ENCODE measurements at places on chromosomes 5 and 9.
A peak's percentile ranks its signal among the peaks of the same experiment; 100 is the strongest.

DNA sequence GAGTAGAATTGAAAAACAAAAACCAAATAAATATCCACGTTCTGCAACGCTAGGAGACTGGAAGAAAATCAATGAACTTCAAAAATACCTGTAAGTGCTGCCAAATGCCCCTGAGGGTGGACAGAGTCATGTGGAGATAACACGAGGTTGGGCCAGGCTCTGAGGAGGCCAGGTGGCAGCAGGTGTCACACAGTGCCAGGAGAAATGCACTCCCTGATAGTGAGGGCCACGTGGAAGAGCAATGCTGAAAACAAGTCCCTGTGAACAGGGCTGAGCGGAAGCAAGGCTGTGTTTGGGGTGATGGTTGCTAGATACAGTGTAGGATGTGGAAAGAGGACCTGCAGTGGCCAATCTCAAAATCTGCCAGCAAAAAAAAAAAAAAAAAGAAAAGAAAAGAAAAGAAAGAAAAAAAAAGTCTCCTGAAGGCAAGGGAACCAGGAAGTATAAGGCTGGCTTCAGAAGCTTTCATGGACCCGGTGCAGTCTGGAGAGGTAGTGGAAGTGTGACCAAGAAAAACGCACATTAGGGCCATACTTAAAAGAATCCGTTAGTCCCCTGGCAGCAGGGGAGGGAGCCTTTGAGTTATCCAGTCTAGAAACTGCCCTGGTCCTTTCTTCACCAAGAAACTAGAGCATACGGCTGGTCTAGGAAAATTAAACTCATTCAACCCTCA lies 16.8 kb downstream of the C1QTNF3 start:
- no peak for DNase-seq

DNA sequence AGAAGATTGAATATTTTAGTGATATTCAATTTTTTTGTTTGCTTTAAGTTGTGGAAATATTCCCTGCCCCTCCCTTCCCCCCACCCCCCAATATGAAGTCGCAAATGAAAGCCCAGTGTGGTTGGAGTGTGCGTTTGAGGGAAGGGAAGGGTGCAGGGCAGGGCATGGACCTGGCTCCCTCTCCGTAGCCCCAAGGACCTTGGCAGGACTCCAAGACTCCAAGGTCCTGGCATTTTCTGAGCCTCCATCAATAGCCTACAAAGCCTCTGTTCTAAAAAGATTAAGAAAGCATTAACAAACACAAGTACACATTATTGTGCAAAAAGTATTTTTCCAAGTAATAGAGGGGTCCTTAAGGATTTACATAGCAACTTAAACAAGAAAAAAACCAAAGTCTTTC lies 38.8 kb upstream of the PTPN3 start:
- no peak for DNase-seq

- no peak for DNase-seq
Measured at GRCh38 chr5:159419576-159419975, 89.3 kb upstream of the IL12B start.

- DNase-seq, result no peak
Measured at GRCh38 chr9:122444041-122444733, 33.5 kb downstream of the OR1J1 start.

DNA sequence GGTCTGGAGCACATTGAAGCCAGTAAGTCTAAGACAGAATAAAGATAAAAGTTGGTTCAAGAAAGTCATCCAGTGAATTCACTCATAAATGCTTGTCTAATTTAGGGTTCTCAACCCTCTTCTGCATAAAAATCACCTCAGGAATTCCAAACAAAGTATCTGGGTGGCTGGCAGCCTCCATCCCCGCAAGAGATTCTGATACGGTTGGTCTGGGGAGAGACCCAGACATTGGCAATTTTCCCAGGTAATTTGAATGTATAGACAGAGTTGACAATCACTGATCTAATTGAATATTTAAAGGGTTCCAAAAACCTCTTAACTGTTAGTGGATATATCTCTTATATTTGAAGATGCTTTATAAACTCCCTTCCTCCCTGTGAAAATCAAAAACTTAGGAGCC lies 14.9 kb downstream of the ADAMTSL1 start:
- no peak for DNase-seq

DNA sequence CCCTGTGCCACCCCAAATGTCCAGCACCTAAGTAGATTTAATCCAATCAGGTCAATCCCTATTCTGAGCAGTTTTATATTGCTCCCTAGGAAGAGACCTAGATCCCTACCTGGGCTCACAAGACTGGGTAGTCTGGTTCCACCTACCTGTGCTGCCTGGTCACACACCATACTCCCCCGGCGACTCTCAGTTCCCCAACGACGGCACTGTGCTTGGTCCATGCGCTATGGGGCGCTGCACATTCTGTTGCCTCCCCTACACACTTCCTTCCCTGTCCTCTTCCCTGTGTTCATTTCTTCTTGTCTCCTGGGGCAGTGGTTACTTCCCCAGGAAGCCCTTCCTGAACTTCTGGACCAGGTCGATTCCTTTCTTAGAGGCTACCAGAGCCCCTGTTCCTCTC lies 109.9 kb upstream of the IL12B start:
- no peak for DNase-seq

GRCh38 chr5:177476531-177477233 lies 3.2 kb upstream of the DBN1 start:
- no peak for DNase-seq

DNA sequence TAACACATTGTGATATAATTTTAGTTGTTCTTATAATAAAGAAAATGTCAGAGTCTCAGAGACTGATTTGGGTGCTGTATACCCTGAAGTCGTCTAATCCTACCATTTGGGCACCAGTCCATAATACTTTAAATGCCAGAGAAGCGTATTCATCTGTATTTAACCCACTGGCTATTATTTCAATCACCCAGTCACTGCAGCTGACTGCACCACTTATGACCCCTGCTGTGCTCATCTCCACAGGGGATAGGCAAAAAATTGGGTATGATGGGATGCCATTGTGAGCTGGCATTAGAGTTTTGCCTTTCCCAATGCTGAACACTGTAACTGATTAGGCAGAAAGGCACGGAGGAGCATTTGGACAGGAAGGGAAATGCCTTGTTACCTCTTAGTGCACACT lies 599.7 kb downstream of the CAAP1 start:
- no peak for DNase-seq

DNA sequence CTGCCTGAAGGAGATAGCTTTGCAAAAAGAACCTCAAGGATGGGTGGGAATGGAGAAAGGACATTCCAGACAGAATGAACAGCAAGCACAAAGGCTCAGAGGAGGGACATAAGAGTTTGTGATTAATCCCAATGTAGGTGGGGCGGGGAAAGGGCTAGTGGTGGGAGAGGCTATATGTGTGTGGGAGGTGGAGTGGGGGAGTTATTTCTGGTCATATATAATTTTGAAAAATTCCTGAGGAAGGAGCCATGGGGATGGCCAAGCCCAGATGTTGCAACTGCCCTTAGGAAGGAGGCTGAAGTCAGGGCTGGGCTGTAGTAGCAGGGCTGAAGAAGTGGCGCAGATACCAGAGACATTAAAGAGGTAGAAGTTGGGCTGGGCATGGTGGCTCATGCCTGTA lies 13.4 kb upstream of the CCL27 start:
- no peak for DNase-seq

GRCh38 chr9:120978987-120979386 lies 52.4 kb upstream of the TRAF1 start:
- DNase-seq, result no peak

- DNase-seq, result no peak
Measured at GRCh38 chr5:157059891-157060290, 975 bp upstream of the HAVCR1 start.

- DNase-seq, result peak; percentile 8
Measured at GRCh38 chr9:138044485-138045383, 167.2 kb downstream of the CACNA1B start.

DNA sequence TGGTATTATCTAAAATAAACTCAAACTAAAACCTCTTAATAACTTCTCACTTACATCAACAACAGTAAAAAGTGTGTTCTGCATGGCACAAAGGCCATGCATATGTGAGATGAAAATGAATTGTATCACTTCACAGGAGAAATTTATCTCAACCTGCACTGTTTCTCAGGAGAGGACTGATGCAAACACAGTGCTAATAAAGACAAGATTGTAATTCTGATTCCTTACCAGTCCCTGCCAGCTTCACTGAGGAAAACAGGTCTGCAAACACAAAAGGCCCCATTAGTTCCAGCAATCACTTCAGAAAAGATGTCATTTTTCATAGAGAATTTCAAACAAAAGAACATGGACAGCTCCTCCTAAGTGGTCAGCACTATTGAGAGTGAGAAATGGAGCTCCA lies 117.3 kb upstream of the PDE4D start:
- no peak for DNase-seq

DNA sequence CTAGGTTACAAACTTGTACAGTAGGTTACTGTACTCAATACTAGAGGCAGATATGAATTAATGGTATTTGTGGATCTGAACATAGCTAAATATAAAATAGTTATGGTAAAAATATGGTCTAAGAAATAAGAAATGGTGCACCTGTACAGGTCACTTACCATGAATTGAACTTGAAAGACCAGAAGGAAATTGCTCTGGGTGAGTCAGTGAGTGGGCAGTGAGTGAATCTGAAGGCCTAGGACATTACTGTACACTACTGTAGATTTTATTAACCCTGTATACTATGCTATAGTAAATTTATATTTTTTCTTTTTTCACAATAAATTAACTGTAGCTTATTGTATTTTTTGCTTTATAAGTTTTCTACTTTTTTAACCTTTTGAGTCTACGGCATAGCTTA lies 1020.4 kb downstream of the CDH18 start:
- DNase-seq, result no peak

DNA sequence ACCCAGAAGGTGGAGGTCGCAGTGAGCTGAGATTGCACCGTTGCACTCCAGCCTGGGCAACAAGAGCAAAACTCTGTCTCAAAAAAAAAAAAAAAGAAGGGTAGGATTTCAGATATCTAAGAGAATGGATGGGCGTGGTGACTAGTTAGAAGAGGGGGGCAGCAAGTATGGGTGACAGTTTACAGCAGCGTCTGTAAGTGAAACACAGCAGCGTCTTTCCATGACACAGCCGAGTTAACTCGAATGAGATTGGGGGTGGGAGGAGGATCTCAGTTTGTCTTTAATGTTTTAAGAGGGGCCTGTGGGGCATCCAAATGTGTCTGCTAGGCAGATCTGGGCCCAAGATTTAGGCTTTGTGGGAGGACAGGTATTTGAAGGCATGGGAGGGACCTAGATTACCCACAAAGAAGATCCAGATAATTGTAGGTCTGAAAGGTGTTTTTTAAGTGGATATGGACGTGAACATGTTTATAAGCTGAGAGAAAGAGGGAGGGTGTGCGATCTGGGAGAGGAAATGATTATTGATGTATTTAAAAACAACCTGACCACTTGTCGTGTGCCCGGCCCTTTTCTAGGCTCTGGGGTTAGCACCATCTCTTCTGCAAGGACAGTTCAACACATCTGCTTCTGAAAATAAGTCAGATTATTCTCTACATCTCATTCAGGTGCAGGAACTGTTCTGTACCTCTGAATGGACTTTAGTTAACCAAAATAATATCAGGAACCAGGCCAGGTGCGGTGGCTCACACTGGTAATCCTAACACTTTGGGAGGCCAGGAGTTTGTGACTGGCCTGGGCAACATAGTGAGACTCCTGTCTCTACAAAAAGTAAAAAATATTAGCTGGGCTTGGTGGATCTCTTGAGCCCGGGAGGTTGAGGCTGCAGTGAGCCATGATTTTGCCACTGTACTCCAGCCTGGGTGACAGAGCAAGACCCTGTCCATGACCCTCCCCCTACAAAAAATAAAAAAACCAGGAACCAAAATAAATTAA lies 2.5 kb downstream of the CEP78 start:
- no peak for DNase-seq

GRCh38 chr9:116599342-116599884 lies 87.7 kb upstream of the TRIM32 start:
- no peak for DNase-seq

DNA sequence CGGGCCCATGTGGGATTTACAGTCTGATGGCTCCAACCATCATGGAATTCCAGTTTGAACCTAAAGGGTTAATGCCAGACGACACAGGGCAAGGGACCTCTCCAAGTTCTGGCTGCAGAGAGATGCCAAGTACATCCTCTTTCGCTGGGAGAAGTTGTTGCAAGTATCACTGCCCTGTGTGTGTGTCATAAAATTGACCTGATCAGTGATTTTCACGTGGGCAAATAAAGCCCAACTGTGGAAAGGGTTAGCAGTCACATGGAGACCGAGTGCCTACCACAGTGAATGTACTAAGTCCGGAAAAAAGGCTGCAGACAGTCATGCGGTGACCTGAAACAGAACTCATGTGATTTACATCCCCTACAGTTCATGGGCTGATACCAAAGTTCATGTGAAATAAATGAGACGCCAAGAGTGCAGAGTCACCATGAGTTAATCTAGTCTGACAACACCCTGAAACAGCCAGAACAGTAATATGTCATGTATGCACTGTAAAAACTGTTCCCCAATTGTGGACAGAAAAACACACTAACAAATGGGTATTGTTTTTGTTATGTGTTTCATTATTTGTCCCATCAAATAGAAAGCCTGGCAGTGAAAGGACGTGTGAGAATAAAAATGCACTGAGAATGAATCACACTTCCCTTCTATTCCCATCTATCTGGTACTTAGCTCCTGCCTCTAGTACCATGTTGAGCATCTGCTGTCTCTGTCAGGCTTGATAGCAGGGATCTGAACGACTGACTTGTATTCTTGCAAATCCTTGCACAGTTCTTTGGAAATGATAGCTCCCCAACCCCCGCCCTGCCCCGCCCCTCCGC lies 115.7 kb downstream of the SUSD1 start:
- DNase-seq, result peak; percentile 24
